Muscle of leg (tissue), 16 donors: ENCODE measurements at places on chromosomes 13 and 19.

GRCh38 chr13:84607261-84608013 is 725.2 kb upstream of the SLITRK1 start:
- peak; percentile 53 for DNase-seq

DNA sequence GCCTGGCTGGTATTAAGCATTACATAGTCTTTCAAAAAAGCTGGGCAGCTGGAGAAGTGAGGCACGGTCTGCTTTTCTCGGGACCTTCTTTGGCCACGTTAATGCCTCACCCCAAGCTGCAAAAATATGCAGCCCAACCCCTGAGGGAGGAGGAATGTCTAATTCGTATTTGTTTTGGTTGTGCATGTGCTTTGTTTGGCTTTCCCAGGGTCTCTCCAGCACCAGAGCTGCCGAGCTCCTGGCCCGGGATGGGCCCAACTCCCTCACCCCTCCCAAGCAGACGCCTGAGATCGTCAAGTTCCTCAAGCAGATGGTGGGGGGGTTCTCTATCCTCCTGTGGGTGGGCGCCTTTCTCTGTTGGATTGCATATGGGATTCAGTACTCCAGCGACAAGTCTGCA is 7.9 kb downstream of the ATP12A start:
- DNase-seq: no peak

DNA sequence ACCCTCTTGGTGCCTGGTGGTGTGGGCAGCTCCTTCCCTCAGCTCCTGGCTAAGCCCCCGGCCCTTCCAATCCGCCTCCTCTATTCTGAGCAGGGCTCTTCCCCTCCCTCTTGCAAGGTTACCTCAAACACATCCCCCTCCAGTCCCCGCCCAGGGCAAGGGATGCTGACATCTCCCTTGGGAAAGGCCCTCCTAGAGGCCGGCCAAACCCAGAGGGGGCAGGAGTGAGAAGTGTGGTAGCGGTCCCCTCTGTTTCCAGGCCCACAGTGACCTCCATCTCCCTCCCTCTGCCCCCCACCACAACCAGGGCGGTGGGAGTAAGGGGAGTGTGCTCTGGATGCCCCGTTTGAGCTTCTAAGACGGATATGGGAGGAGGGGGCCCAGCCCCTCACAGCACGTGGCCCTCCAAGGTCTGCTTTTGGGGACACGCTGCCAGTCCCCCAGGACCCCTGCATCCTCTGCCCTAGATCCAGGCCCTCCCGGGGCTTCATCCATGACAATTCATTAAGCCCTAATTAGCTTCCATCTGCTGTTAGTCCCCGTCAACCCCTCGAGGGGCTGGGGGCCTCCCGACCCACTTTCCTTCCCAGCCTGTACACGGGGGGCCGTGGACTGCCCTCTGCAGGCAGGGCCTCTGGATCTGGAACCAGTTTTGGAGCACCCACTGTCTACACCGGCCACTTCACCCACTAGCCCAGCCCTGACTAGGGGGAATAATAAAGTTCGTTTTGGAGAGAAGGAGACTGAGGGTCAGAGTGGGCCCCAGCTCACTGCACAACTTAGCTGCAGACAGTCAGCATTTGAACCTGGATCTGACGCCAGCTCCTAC is 2.3 kb downstream of the LINGO3 start:
- DNase-seq: no peak

GRCh38 chr13:26878438-26878837 is 117.9 kb upstream of the GPR12 start:
- no peak for DNase-seq

- no peak for DNase-seq
Observed at GRCh38 chr13:39968646-39969475, 313.4 kb downstream of the COG6 start.
